ENCODE measurements at places on chromosomes 13 and 19.

- no peaks in the 10 kb centered on the region for H3K27me3 ChIP-seq
- no peak for DNase-seq
- no peak overlapping the region for H3K4me3 ChIP-seq
- H3K4me1 ChIP-seq, result no peaks in the 10 kb centered on the region
- H3K36me3 ChIP-seq, result no peaks in the 10 kb centered on the region
Observed at GRCh38 chr19:56974556-56975207, 134.2 kb upstream of the PEG3 start.

GRCh38 chr19:2512523-2513431 lies 36.9 kb downstream of the GADD45B start:
- no peaks in the 10 kb centered on the region for H3K36me3 ChIP-seq
- DNase-seq, result no peak
- H3K4me1 ChIP-seq, result no peaks in the 10 kb centered on the region
- no peaks in the 10 kb centered on the region for H3K27me3 ChIP-seq
- no peak overlapping the region for H3K4me3 ChIP-seq

DNA sequence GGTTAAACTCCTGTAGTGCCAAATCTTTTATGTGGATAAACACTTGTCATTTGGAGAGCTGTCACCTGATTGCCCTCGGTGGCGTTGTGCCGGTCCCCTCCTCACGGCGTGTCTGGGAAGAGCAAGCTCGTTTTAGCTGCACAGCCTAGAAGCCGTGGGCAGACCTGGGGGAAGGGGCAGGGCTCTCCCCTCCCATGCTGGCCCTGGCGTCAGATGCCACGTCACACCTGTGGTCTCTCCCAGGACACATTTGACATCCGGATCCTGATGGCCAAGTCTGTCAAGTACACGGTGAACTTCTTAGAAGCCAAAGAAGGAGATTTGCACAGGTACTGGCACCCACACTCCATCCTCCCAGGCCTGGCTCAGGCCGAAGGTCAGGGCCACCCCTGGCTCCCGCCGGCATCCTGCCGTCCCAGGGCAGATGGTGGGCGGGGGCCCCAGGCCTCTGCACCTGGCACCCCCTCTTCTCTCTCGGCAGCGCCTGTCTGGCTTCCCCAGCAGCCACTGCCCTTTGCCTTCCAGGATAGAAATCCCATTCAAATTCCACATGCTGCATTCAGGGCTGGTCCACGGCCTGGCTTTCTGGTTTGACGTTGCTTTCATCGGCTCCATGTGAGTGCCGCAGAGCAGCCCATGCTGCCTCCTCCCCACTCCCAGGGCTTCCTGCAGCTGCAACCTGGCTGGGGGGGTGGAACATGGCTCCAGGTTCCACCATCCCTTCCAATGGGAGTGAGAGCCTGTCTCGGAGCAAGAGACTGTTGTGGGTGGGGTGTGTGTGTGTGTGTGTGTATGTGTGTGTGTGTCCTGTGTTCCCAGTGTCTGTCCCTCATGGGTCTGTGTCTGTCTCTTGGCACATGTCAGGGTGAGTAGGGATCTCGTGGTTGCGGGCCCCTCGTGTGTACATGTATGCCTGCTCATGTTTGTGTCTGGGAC lies 8.8 kb downstream of the YIPF2 start:
- H3K27me3 ChIP-seq, result no peaks in the 10 kb centered on the region
- H3K36me3 ChIP-seq, result peaks cover 45% of the 10 kb centered on the region
- H3K4me3 ChIP-seq, result no peak overlapping the region
- no peak for DNase-seq

GRCh38 chr13:36858290-36858689 lies 39.3 kb downstream of the RFXAP start:
- H3K4me3 ChIP-seq, result no peak overlapping the region
- no peak overlapping the region for H3K27ac ChIP-seq
- DNase-seq, result peak; percentile 53
- no peaks in the 10 kb centered on the region for H3K27me3 ChIP-seq

- H3K4me1 ChIP-seq, result no peaks in the 10 kb centered on the region
- H3K27me3 ChIP-seq, result no peaks in the 10 kb centered on the region
- DNase-seq, result no peak
- no peak overlapping the region for H3K27ac ChIP-seq
- no peaks in the 10 kb centered on the region for H3K36me3 ChIP-seq
- no peak overlapping the region for H3K4me3 ChIP-seq
Observed at GRCh38 chr19:46878613-46879375, 18.0 kb downstream of the ARHGAP35 start.

- H3K4me1 ChIP-seq, result peaks cover 67% of the 10 kb centered on the region
- DNase-seq, result peak; percentile 46
Observed at GRCh38 chr13:51635137-51635878, 51.0 kb downstream of the WDFY2 start.

DNA sequence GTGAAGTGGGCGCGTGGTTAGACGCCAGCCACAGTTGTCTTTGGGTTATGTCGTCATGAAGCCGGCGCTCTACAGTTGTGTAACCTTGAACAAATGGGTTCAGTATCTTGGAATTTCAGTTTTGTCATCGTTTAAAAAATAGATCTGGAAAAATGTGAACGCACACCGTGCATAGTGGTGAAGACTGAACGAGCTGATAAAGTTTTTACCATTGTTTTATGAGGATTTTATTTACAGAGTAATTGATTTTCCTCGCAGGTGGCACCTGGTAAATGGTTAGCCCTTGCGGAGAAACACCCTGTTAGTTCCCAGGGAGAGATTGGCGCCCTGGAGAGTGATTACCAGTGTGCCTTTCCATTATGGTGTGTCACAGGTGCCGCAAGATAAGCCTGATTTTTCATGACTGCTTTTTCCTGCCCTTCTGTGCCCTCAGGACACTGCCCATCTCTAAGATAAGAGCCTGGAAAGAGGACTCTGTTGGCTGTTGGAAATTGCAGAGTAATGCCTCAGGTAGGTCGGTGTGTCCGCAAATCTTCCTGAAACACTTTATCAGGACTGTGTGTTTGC lies 577 bp downstream of the ZNF181 start:
- no peaks in the 10 kb centered on the region for H3K27me3 ChIP-seq
- DNase-seq, result no peak
- peak overlapping the region; percentile 86 for H3K27ac ChIP-seq
- H3K4me1 ChIP-seq, result peaks cover 25% of the 10 kb centered on the region
- peak overlapping the region; percentile 82 for H3K4me3 ChIP-seq
- peaks cover 45% of the 10 kb centered on the region for H3K36me3 ChIP-seq

DNA sequence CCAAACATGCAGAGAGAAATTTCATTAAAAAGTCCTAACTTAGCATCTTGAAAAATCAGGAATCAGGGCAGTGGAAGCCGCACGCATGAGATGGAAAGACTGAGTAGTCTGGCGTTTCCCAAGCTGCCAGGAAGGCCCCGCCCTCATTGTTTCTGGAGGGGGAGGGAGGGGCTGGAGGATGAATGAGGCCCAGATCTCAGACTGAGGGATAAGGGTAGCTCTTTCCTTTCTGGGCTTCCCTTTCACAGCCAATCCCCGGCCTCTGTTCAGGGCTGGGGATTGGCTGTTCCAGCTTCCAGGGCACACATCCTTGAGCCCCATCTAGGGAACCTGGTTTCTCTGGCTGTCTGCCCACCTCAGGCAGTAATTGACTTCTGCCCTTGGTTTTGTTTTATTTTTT lies 7.3 kb downstream of the C19orf53 start:
- peak; percentile 86 for DNase-seq
- peak overlapping the region; percentile 64 for H3K27ac ChIP-seq
- no peaks in the 10 kb centered on the region for H3K27me3 ChIP-seq
- peaks cover 5% of the 10 kb centered on the region for H3K4me1 ChIP-seq
- peaks cover 23% of the 10 kb centered on the region for H3K36me3 ChIP-seq
- H3K4me3 ChIP-seq, result no peak overlapping the region

DNA sequence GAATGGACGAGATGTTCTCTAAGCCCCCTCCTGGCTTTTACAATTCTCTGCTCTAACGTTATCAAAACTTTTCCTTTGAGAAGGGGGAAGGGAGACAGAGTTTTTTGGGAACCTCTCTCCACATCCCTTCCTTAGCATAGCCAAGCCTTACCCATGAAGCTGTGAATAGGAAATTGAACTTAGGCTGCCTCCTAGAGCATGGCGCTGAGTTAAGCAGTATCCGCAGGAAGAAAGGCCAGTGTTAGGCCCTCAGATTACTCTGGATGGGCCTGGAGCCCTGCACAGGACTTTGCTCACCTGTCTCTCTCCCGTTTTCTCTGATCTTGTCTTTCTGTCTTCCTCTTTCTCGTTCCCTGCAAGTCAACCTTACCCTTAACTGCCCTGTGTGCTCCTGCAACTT lies 39.6 kb downstream of the CYP2B6 start:
- no peaks in the 10 kb centered on the region for H3K36me3 ChIP-seq
- no peaks in the 10 kb centered on the region for H3K4me1 ChIP-seq
- no peak for DNase-seq
- H3K4me3 ChIP-seq, result no peak overlapping the region
- H3K27ac ChIP-seq, result no peak overlapping the region
- peaks cover 51% of the 10 kb centered on the region for H3K27me3 ChIP-seq

Data from SK-N-SH (cell line).